ENCODE measurements at places on chromosomes 4 and X.

DNA sequence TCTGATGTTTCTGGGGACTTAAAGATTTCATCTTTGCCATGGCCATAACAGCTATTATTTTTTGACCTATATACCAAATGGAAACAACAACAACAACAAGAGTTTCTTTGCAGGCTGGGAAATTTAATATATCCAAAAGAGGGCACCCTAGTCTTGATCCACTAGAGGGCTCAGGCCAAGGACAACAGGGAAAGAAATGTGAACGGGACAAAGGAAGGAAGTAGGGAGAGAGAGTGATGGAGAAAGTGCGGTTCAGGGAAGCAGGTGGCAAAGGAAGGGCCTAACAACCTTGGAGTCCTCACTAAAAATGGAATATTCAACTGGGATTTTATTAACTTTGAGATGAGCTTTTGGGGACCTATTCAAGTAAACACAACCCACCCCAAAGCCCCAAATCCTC, 67.8 kb upstream of the SCML1 start:
- no peak for DNase-seq

DNA sequence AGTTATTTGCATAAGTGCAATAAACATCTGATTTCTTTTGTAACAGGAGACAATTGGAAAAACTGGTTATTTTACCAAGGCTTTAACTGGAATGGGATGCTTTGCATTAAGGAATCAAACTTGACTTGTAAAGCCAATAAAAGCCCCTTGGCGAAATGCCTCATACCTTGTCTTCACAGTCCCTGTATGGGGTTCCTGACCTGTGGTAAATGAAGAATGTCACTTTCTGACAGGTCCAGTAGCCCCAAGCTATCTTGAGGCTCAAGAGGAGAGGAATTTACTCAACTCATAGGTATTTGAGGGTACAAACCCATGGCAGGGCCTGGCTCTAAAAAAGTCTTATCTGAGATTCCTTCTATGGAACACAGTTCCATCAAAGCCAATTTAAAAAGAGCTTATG, 78.0 kb downstream of the ACOX3 start:
- DNase-seq: no peak

DNA sequence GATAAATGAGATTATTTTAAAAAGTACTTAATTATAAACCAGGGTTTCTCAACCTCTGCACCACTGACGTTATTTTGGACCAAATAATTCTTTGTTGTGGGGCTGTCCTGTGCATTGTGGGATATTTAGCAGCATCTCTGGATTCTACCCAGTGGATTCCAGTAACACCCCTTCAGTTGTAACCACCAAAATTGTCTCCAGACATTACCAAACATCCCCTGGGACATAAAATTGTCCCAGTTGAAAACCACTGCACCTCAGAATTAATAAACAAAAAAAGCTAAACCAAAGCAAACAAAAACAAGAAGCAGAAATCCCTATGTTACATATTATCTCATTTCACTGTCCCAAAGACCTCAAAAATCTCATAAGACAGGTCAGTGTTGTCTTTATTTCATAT, 54.2 kb upstream of the GIMD1 start:
- no peak for DNase-seq

DNA sequence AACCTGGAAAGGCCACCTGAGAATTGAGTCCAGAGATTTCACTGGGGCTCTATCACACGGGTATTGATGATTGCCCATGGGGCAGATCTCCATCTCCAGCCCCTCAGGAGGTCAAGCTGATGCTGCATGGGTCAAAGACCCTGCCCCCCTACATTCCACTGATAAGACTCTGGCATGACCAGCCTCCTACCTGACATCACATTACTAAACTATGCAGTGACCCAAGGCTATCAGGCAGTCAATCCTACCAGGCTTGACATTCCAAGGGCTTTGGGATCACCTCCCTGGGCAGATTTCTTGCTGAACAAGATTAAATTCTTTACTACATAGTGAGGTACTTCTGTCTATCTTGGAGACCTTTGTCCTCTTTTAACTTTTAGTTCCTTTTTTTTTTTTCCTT, 192.7 kb upstream of the STS start:
- DNase-seq: no peak

GRCh38 chr4:110487873-110488272, 11.9 kb downstream of the ENPEP start:
- DNase-seq: no peak

DNA sequence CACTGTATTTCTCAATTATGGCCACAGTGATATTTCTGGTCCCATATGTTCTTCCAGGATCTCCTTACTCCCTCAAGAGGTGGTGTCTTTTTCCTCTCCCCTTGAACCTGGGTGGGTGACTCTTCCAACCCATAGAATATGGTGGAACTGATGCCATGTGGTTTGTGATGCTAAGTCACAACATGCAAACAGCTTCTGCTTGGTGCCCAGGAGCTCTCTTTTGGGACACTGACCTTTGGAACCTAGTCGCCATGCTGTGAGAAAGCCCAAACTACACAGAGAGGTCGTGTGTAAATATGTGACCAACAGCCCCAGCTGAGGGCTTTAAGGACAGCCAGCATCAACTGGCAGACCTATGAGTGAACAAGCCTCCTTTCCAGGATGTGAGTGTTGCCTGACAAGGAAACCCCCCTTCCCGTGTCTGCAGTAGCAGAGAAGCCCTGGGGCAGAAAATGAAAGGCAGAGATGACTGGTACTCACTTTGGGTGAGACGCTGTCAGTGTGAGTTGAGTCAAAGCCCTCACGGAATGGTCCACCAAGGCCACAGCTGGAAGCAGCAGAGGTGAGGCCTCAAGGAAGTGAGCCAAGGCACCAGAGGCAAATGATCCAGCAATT, 223.4 kb downstream of the BCOR start:
- DNase-seq: no peak

DNA sequence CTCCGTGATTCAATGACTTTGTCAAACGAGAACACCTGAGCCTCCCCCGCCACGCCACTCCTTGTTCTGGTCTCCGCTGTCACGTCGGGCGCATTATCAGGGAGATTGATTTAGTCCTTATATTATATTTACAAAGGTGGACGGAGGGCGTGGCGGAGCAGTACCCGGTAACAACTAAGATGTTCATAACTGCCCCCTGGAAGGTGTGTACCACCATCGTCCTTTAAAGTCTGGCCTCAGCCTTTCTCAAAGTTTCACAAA, 284.2 kb downstream of the PACRGL start:
- no peak for DNase-seq

DNA sequence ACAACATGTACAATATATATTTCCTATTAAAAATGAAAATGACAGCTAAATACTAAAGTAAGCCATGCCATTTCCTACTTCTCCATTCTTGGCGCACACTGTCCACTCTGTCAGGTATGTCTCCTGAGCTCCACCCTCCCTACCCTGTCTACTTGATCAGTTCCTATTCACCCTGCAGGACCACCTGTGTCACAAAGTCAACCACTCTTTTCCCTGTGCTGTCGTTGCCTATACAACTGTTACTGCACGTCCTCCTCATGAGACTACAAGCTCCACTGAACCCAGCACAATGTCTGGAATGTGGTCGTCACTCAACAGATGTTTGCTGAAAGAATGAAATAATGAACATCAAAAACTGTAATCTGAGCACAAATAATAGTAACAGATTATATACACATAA, 54.9 kb downstream of the SLC9A7 start:
- DNase-seq: no peak

GRCh38 chr4:112509243-112510141, 6.5 kb downstream of the NEUROG2 start:
- DNase-seq: no peak

- no peak for DNase-seq
These were observed 131.5 kb downstream of the PRSS12 start for GRCh38 chr4:118221227-118221800.

- no peak for DNase-seq
These were observed 200.3 kb upstream of the NHS start for GRCh38 chrX:17174671-17175070.

DNA sequence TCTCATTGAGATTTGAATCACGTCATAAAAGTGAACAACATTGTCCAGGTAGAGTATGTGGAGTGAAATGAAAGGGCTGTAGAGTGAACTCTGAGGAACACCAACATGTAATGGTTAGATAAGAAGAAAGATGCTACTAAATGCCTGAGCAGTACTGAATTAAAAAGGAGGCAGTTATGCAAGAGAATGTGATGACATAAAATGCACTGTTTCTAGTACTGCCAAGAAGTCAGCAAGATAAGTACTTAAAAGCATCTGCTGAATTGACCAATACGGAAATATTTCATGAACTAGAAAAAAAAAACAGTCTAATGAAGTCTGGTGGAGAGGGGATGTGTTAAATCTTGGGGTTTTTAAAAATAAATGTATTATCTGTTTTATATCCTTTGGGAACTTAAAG, 583.8 kb upstream of the GALNT7 start:
- no peak for DNase-seq

- DNase-seq: no peak
These were observed 129.8 kb downstream of the SORBS2 start for GRCh38 chr4:185682236-185682635.

GRCh38 chr4:45741897-45742296, 382.0 kb downstream of the GABRG1 start:
- DNase-seq: no peak

GRCh38 chr4:150890246-150890645, 124.8 kb downstream of the LRBA start:
- no peak for DNase-seq

DNA sequence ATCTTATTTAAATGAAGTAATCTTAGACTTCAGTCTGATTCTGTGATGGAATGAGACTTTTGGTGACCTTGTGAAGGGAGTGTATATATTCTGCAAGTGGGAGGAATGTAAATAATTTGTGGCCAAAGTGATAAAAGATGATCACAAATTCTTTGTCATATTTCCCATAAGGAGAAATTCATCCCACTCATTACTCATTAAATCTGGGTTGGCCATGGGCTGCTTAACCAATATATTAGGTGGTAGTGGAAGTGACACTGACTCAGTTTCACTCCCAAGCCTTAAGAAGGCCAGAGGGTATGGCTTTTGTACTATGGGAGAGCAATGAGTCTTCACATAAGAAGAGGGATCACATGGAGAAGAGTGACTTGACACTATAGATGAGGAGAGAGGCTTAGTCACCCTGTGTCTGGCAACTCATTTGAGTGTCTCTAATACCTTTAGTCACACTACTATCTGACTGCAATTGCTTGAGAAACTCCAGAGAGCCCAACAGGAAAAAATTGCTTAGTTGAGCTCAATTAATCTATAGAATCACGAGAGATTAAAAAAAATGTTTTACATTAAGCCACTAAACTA, 408.2 kb upstream of the PITX2 start:
- DNase-seq: no peak

DNA sequence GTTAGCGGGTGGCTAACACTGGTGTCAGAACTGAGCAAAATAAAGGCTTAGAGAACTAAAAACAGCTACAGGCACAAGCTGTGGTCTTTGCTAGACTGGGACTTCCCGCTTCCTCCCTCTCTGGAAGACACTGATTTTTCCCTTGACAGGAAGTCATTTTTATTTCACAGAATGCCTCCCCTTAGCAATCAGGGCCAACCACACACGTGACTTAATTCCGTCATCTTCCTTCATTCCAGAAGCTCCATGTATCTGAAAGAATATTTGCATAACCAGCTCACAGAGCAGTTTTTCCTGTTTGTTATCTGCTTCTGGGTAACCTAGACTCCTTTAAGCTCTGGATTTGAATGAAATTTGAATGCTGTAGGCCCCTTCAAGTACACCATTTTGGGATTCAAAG, 327.5 kb upstream of the FRG1 start:
- no peak for DNase-seq

- DNase-seq: no peak
These were observed 34.9 kb downstream of the ELOVL6 start for GRCh38 chr4:110163327-110164069.

GRCh38 chr4:41154814-41155177, 59.5 kb downstream of the APBB2 start:
- DNase-seq: no peak

- peak; percentile 3 for DNase-seq
These were observed 63.7 kb downstream of the SEC24D start for GRCh38 chr4:118772081-118772766.

DNA sequence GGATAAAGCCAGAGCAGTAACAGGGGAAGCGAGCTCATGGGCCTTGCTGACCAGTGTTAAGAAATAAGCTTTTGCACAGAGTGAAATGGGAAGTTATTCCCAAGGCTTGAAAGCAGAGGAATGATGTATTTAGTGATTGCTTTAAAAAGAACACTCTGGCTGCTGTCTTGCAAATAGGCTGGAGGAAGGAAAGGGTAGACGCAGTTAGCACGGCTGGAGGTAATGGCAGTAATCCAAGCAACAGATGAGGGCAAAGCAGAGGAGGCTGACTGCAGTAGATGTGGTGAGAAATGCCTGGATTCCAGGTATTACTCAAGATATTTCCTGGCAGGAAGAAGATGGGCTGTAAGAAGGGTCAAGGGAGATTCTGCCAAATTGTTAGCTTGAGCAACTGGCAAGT, 1342.3 kb upstream of the AGA start:
- no peak for DNase-seq

All from NCI-H774 (cell line).